ENCODE measurements at places on chromosomes 3 and 15. TPM values are rescaled to one million over a fixed set of nuclear protein-coding genes. Genes with fewer than 3 reads are reported as not detected.
A peak's percentile ranks its signal among the peaks of the same experiment; 100 is the strongest.

The KLHL40 gene
- 0.29 TPM for polyA plus RNA-seq

The ATP13A4 gene
- 0.07 TPM for polyA plus RNA-seq

The HYKK gene
- 4.9 TPM for polyA plus RNA-seq

The CNTN3 gene
- polyA plus RNA-seq: 5.6 TPM

The FAM43A gene
- polyA plus RNA-seq: 8.8 TPM

The CTXN2 gene
- not detected for polyA plus RNA-seq

The DLG1 gene
- polyA plus RNA-seq: 14.6 TPM

DNA sequence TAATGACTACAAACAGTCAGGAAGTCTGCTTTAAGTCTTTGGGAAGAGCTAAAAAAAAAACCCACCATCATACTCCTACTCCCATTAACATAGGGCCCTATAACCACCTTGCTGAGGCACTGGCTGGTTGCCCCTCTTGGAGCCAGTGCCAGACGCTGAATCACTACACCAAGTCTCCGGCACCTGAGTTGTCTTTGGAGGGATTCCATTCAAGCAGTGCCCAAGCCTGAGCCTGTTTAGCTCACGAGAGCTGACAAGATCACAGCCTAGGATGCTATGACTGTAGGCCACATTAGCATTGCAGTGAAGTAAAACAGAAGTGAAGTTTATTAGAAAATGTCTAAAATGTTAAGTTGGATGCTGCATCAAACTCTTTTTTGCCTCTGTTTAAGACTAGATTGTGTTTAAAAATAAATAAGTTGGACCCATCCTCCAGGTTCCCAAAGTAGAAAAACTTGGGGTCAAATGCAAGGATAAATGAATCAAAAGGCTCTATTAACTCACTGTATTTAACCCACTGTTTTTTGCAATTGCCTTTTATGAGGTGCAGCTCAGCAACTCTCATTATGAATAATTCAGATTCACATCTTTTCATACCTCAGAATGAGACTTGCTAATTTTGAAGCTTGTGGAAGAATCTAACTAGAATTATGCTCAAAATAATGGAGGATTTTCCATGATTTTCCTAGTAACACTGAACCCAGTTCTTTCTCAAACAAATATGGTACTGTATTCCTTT is 461.9 kb downstream of the FOXP1 start:
- no peak for DNase-seq

GRCh38 chr3:100040451-100041225 is 73.7 kb downstream of the FILIP1L start:
- DNase-seq: no peak

DNA sequence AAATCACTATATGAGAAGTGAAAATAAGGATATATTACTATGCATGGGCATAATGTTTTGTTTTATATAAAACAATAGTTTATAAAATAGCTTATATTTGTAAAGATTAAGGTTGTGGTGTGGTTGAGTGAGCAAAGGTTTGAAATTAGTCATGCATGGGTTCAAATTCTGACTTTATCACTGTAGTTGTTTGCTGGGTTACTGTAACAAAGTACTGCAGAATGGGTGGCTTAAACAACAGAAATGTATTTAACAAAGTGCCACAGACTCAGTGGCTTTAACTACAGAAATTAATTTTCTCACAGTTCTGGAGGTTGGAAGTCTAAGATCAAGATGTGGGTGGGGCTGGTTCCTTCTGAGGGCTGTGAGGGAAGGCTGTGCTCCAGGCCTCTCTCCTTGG is 184.8 kb upstream of the THRB start:
- no peak for DNase-seq

DNA sequence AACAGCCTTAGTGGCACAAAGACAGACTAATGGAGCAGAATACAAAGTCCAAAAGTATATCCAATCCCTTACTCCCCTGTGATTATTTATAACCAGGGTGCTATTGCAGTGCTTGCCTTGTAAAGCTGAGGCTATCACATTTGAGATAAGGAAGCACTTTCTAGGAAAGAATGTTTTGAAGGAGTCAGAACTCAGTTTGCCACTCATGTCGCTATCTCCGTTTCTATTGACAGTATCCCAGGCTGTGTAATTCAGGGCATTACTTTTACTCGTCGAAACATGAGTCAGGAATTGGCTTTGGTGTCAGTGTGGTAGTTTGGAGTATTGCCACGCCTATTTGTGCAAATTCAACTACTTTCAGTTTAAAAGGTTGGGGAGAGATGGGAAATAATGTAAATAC is 78.4 kb downstream of the FBXL2 start:
- DNase-seq: no peak

- DNase-seq: no peak
Observed at GRCh38 chr3:100486808-100487207, 5.6 kb upstream of the TMEM45A start.

DNA sequence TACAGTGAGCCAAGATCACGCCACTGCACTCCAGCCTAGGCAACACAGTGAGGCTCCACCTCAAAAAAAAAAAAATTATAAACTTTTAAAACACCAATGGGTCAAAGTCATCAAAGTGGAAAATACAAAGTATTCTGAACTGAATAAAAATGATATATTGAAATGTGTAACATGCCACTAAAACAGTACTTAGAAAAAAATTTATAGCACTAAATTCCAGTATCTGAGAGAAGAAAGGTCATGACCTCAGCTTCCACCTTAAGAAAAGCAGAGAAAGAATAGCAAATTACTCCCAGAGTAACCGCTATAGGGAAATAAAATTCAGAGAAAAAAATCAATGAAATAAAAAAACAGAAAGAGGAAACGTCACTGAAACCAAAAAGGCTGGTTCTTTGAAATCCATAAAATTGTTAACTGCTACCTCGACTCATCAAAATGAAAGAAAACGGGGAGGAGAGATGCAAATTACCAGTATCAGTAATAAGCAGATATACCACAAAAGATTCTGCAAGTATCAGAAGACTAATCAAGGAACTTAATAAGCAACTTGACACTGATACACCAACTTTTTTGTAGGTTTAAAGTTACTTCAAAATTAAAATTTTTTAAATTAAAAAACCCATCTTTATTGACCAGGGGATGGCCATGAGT is 20.8 kb downstream of the ATP13A3 start:
- DNase-seq: no peak

DNA sequence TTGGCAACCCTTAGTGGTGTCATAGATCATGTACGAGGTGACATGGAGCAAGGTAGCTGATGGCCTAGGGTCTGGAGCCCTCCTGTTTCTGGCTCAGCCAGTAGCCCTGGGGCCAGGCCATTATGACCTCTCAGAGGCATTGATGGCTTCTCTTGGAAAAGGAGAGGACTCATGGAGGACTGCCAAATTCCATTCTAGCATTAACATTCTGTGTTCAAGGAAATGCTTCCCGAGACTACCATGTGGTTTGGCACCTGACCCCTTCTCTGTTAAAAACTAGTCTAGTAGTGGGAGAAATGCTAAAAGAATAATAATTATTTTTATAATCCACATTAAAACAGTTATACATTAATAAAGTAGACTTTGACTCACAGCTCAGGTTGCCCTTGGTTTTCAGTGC is 40.2 kb upstream of the ADAMTSL3 start:
- DNase-seq: no peak

DNA sequence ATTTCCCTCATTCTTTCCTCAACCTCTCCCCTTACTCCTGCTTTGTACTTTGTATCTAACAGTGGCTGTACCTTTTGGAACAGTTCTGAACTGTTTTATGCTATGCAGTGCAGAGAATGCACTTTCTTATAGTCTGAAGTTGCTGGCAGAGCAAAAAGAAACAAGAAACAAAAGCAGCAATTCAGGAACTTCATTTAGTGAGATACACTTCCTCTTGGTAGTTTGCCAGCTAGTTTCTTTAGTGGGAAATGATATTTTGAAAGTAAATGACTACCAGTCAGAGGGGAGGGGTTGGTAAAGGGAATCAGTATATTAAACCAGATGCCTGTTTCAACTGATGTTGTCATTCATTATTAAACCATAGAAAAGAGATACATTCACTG is 55.0 kb upstream of the CHD2 start:
- no peak for DNase-seq

- no peak for DNase-seq
Observed at GRCh38 chr3:197490098-197491058, 65.4 kb downstream of the BDH1 start.

DNA sequence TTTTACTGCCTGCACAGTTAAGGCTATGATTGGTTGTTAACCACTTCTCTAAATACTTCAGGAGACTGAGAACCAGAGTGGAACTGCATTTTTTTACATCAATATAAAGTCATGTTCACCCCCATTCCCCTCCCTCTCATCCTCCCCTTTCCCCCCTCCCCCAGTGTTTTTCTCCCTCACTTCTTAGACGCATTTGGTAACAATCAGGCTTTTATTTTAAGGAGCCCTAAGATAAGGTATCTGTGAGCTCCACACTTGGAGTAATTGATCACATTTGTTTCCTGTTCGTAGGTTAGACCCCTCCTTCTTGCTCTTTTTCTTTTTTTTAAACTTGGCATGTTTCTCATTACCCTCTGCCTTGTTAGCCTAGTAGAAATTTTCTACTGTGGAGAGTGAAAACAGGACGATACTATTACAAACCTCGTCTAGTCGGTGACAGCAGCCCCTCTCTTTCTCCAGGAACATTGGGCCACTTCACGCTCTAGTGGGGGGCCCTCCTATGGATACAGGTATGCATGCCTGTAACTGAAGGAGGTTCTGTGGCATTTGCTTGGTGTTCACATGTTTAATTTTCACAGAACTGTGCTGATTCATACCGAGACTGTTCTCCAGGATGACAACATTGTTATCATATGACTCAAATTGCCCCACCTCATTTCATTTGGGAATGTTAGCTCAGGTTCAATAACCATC is 314.4 kb downstream of the MECOM start:
- no peak for DNase-seq

- DNase-seq: no peak
Observed at GRCh38 chr3:102060814-102061213, 211.5 kb downstream of the NFKBIZ start.

GRCh38 chr15:31474059-31474868 is 147.6 kb downstream of the KLF13 start:
- no peak for DNase-seq

GRCh38 chr3:197709135-197709534 is 27.6 kb downstream of the RUBCN start:
- DNase-seq: no peak

- peak; percentile 59 for DNase-seq
Observed at GRCh38 chr3:37945807-37946530, 44.6 kb upstream of the VILL start.

- no peak for DNase-seq
Observed at GRCh38 chr15:35055416-35056105, 29.5 kb downstream of the NANOGP8 start.

DNA sequence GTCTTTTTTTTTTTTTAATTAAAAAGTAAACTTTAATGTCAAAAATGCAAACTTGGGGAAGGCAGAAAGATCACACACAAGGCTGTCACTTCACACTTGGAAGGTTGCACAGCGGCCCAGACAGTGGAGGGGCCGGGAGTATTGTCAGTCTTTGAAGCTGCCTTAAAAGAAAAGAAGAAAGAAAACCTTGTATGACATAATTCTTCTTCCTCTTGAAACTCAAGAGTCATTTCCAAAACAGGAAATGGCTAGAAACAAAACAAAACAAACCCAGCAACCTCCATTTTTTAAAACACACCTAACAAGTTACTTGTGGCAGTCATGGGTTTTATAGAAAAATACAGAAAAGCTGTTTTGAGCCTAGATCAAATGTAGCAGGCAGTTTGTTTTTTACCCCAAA is 68.1 kb upstream of the MAGI1 start:
- DNase-seq: no peak

- no peak for DNase-seq
Observed at GRCh38 chr3:105584003-105584790, 217.5 kb downstream of the ALCAM start.
